ENCODE measurements at places on chromosomes 1 and 21.

DNA sequence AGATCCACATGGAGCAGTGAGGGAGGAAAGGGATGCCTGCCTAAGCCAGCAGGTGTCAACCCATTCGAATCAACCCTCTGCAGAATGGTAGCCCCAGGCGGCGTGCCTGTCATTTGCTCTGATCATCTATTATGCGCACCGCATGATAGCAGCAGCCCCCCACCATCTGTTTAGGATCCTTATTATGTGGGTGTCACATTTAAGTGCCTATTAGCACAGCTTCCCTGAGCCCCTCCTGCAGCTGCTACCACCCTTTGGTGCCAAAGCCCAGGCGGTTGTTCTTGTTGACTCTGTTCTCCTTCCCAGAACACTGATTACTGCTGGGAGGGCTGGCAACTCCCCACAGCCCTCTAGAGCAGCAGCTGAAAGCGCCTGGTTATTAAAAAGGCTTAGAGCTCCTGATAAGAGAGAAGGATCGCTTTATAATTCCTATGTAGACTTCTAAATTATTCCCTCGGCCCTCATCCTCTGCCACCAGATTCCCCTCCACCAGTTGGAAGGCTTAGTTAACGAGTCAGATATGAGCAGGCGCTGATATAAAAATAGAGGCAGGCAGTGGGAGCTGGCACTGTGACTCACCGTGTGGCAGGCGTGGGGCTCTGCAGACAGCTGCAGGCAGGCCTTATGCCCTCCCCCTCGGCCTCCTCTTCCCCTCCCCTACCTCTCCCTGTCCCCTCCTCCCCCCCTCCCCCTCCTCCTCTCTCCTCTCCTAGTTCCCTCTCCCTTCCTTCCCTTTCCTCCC, 23.0 kb downstream of the ACTA1 start:
- peak; percentile 69 for DNase-seq

DNA sequence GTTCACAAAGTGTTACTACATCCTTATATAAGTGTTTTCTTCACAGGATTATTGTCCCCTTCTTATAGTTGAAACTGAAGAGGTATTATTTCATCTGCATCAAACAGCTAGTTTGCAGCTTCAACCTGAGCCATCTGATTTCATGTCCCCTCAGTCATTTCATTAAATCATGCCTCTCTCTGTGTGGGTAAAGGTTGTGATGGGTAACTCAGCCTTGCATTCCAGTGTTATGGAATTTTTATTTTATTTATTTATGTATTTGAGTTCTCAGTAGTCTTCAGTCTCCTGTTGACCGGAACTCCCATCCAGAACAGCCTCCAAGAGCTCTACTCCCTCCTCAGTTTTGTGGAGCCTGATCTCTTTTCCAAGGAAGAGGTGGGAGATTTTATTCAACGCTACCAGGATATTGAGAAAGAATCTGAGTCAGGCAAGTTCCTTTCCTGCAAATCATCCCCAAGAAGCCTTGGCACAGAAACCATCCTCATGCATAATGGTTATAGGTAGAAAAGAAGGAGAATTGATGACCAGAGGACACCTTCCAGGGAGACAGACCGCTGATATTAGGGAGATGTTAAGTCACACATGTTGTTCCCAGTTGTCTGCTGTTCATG, 21.8 kb downstream of the CHD1L start:
- DNase-seq, result no peak

DNA sequence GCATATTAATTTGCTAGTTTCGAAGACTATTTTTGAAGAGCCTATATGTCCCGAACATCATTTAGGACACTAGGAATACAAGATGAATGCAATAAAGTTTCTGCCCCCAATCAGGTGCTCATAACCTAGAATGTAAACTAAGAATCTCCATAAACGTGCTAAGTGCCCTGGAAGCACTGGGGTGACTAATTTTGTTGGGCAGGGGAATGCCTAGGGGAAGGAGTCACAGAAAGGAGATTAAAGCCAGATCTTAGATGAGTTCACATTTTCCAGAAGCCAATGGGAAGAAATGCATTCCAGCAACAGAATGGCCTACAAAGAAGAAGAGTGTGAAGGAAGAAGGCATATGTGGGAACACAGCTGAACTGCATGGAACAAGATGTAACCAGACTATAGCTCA, 19.5 kb downstream of the SCYL3 start:
- DNase-seq, result no peak

GRCh38 chr1:164886101-164886500, 327.1 kb downstream of the PBX1 start:
- no peak for DNase-seq

- no peak for DNase-seq
Observed at GRCh38 chr1:186923486-186923885, 94.7 kb downstream of the PLA2G4A start.
